Hepatic stellate cell (primary cell): ENCODE measurements at places on chromosomes 1 and 21.
A peak's percentile ranks its signal among the peaks of the same experiment; 100 is the strongest.

GRCh38 chr1:30241681-30242080 is 481.7 kb downstream of the MATN1 start:
- DNase-seq = no peak

- no peak for DNase-seq
Measured at GRCh38 chr1:198793714-198794113, 154.9 kb downstream of the PTPRC start.

- no peak for DNase-seq
Measured at GRCh38 chr1:234875953-234876855, 252.4 kb downstream of the TOMM20 start.

- DNase-seq = no peak
Measured at GRCh38 chr1:208791456-208791855, 547.3 kb upstream of the PLXNA2 start.

DNA sequence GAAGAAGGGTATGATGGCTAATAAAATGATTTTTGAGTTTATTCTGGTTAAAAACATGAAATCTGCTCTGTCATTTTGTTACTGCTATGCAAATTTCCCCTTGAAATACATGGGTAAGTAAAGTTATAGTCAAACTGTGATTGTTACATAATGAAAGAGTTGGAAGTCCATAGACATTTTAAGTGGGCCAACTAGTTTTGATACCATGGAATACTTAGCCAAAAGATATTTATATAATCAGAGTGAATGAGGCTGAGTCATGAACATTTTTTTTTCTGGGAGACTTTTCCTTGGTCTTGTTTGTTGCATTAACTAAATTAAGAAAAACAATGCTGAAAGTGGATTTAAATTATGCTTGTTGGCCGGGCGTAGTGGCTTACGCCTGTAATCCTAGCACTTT is 58.2 kb upstream of the MPC2 start:
- no peak for DNase-seq

DNA sequence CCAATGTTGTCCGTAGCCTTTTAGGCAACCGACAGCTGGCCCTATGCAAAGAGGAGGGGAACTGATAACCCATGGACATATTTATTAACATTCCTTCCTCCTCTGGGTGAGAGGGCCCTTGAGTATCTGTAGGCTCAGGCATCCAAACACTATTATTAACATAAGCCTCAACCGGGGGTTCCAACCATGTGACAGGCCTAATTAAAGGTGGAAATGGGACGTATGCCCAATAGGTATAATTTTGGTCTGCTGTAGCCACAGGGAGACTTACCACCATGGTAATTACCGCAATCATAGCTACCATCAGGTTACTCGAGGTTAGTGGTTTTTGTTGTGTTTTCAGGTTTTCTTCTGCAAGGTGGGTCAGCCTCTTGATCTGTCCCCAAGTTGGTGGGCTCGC is 5.3 kb downstream of the DAP3 start:
- no peak for DNase-seq

- no peak for DNase-seq
Measured at GRCh38 chr1:172229942-172230341, 190.5 kb upstream of the C1orf105 start.

DNA sequence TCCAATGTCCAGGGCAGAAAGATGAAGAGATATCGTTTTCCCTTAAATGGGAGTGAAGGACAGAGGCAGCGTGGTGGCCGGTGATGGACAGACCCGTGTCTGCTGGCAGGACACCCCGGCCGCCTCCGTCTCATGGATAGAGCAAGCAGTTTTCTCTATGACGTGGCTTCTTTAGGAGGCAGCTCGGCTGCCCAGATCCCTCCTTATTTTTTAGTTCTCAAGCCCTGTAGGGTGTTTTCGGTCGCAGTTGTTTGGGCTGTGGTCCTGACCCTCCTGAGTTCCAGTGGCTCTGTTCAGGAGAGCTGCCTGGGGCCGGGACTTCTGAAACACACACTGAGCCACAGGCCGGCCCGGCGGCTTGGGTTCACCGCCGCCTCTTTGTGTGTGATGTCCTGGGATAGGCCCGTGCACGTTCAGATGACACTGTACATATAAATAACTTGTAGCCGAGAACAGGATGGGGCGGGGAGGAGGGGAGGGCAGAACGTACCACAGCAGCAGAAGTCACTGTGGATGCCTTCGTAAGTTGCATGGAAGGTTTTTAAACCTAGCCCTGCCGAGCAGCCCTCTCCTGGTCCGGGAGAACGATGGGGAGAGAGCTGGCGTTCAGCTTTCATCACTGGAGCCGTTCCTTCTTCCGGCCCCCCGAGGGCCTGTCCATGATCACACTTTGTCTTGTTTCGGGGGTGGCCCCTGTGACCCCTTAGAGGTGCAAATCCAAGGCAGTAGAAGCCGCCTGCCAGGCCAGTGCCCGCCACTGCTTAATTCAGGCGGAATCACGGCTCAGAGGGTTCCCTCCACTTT is 65.2 kb downstream of the SIK1 start:
- peak; percentile 83 for DNase-seq

GRCh38 chr1:15328351-15329103 is 81.2 kb upstream of the EFHD2 start:
- DNase-seq = peak; percentile 69

- DNase-seq = peak; percentile 99
Measured at GRCh38 chr1:156746728-156747631, 4.5 kb downstream of the HDGF start.

GRCh38 chr1:85705940-85706339 is 2.3 kb downstream of the ZNHIT6 start:
- DNase-seq = no peak

- DNase-seq = peak; percentile 66
Measured at GRCh38 chr1:24047110-24047477, 64.8 kb downstream of the MYOM3 start.

- no peak for DNase-seq
Measured at GRCh38 chr1:42730002-42730401, 10.0 kb downstream of the CLDN19 start.

DNA sequence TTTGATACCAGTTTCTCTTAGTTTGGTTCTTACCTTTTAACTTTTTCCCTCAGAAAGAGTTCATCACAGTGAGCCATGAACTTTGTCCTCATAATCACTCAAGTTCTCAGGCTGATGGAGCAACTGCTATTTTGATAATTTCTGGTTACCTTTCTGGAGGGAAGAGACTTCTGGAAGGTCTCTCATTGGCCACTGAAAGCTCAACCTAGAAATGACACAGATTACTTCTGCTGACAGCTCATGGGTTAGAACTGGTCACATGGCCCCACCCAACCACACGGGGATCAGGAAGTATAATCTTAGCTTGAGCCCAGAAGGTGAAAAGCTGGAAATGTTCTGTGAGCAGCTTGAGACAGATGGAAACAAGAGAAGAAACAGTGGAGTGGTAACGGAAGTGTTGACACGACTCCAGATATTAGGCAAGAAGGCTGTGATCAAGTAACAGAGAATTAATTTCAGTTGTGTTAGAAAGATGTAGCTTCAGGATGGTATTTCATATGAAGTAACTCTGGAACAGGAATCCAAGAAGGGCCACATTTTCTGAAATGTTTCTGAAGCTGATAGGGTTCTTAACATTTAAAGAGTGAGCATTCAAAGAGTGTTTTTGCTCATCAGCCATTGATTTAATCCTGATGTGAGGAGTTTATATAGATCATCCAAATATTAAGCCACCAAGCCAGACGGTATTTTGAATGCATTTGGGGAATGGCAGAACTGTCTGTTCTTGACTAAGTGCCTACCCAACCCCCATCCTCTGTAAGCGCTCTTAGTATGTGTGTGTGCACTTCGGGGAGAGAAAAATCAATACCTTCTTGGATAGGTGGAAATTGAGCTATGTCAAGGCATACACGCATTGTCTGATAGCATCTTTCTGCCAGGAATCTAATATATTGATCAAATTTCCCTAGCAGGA is 21.9 kb upstream of the XPR1 start:
- no peak for DNase-seq

DNA sequence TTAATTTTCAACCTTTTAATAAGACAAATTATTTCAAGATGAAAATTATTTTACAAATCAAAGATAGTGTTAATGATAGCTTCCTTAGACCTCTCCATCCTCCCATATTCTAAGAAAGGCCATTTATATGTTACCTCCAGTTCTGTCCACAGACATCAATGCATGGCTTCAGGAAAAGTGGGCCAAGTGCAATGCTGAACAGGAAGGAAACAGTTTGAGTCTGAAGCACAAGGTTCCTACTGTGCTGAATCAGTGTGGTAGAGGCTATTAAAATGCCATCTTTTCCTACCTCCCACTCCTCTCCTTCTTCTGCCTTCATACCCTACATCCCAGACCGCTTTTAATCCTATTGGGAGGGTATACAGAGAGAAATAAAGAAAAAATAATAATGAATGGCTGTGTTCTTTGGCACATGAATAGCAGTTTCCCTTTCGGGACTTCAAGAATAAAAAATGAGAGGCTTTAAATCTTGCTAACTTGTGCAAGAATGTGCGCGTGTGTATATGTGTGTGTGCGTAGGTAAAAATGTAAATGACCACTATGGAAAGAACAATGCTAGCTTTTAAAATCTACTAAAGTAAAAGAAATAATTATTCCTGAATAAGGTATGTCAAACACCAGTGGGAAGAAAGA is 62.6 kb upstream of the C1orf105 start:
- DNase-seq = no peak

DNA sequence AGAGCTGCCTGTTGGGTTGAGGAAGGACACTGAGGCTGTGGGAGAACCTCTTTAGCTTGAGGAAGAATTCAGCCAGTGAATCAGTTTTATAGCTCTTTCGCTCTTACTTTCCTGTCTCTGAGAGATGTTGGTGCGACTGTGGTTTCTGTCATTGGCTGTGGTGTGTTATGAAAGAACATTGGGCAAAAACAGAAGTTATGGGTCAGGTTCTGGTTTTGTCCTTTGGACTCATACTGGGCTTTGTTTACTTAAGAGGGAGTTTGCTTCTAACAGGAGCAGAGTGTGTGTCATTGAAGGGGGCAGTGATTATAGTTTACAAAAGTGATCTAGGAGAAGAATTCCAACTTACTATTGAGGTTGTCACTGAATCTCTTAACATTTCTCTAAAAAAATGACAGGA is 97.0 kb downstream of the TLR5 start:
- no peak for DNase-seq

DNA sequence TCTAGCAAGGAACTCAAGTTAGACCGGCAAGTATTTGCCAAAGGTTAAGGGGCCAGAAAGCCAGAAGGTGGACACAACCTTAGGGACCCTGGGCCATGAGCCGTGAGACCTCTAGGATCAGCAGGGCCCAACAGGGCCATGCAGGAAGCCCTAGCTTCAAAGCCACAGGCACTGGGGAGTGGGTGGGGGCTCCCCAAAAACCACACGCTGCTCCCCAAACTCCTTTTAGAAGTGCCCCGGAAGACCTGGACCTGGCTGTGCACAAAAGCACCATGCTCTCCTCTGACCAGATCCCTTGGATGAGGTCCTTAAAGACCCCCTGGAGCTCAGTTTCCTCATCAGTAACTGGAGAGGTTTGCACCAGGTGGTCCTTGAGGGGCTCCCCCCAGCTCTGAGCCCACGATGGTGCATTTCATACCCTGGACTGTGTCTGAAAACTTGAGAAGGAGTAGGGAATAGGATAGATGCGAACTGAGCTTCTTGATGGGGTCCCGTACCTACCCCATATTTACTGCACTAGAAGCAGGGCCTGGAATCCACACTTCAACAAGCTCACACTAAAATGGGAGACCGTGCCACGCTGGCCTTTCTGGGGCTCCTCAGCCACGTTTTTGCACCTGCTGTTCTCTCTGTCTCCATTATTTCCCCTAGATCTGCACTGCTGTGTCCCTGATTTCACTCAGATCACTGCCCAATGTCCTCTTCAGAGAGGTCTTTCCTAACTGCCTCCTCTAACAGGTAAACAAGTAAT is 40.6 kb upstream of the LBR start:
- no peak for DNase-seq

DNA sequence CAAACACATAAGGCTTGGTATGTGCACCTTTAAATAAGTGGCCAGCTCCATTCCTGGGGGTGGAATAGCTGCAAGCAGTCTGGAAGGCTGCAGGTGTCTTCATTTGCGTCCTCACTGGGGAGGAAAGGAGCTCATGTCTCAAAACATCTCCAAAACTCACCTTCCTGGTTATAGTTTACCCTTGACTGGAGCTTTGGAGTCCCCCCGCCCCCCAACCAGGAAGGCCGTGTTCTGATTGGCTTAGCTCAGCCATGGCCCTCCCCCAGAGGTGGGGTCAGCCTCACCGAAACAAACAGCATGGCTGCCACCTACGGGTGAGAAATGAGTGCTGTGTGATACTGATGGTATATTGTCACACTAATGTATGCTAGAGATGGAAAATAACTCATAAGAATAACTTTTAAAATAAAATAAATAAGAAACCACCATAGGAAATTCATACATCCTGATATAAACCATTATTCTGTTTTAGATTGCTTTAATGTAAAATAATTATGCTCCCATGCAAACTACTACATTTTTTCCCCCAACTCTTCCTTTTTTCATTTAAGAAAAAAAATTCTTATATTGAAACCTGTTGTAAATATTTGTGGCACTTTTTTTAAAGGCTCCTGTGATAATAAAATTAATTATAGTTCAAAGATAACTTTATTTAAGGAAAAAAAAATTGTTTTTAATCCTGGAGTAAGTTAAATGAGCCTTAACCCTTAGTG is 90.8 kb downstream of the ZP4 start:
- no peak for DNase-seq

GRCh38 chr1:209732725-209733124 is 23.1 kb upstream of the TRAF3IP3 start:
- DNase-seq = no peak

GRCh38 chr1:69540052-69540451 is 27.7 kb upstream of the LRRC7 start:
- no peak for DNase-seq

DNA sequence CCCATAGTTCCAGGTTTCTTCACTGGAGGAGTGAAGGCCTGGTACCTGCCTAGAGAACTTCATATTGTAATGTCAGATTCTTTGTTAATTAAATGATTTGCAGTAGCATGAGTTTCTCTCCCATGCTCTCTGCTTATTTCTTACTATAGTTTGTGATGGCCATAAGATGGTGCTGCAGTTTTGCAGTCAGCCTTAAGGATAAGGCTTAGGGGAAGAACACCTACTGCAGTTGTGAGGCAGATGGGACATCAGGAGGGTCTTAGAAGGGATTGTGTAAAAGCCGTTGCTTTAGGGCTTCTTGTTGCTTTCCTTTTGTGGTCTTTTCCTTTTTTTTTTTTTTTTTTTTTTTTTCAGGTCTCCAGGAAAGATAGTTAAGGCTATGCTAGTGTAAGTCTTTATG is 61.8 kb downstream of the MACF1 start:
- no peak for DNase-seq

DNA sequence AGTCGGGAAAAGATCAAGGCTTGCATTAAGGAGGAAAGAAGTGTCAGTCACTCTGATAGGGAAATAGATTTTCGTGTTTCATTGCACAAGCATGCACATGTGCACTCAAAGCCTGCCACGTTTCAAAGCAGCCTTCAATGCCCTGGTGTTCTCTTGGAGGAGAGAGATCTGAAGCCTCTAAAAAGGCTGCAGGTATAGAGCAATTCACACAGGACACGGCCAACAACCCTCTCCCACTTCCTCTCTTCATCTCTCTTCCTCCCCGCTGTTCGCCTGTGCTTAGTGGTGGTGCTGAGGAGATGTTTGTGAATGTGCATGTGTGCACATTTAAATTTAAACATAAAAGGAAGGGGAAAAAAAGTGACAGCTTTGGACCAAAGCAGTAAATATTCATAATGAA is 117.7 kb downstream of the NUF2 start:
- DNase-seq = no peak

- no peak for DNase-seq
Measured at GRCh38 chr1:32619701-32620485, 30.5 kb downstream of the ZBTB8OS start.
